ENCODE measurements at places on chromosomes 13 and 19.

- no peak for DNase-seq
These were observed 4.2 kb downstream of the KLK3 start for GRCh38 chr19:50858886-50859285.

- no peak for DNase-seq
These were observed 210.0 kb downstream of the FOXO1 start for GRCh38 chr13:40456397-40456953.

- no peak for DNase-seq
These were observed 42.3 kb downstream of the LYL1 start for GRCh38 chr19:13060233-13060963.

- no peak for DNase-seq
These were observed 42.7 kb downstream of the SERP2 start for GRCh38 chr13:44416301-44416700.

GRCh38 chr13:102012299-102013293 lies 389.3 kb downstream of the FGF14 start:
- no peak for DNase-seq

GRCh38 chr13:30551189-30551588 lies 66.5 kb upstream of the USPL1 start:
- no peak for DNase-seq

- no peak for DNase-seq
These were observed 17.1 kb downstream of the CHERP start for GRCh38 chr19:16524991-16525734.

- DNase-seq, result no peak
These were observed 7.7 kb downstream of the DGKH start for GRCh38 chr13:42056146-42056545.

GRCh38 chr13:73129023-73129422 lies 70.2 kb downstream of the KLF5 start:
- DNase-seq, result no peak

DNA sequence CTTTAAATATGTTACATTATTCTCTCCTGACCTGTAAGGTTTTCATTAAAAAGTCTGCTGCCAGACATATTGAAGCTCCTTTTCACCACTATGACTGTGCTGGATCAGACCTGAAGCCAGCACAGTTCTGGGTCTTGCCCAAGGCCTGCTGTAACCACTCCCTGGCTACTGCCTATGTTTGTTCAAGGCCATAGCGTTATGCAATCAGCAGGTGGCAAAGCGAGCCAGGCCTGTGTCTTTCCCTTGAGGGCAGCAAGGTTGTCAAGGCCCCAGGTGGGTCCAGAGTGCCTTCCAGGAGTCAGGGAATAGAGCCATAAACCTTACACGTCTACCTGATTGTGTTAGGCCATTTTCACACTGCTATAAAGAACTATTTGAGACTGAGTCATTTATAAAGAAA lies 496.8 kb upstream of the PCDH9 start:
- no peak for DNase-seq

DNA sequence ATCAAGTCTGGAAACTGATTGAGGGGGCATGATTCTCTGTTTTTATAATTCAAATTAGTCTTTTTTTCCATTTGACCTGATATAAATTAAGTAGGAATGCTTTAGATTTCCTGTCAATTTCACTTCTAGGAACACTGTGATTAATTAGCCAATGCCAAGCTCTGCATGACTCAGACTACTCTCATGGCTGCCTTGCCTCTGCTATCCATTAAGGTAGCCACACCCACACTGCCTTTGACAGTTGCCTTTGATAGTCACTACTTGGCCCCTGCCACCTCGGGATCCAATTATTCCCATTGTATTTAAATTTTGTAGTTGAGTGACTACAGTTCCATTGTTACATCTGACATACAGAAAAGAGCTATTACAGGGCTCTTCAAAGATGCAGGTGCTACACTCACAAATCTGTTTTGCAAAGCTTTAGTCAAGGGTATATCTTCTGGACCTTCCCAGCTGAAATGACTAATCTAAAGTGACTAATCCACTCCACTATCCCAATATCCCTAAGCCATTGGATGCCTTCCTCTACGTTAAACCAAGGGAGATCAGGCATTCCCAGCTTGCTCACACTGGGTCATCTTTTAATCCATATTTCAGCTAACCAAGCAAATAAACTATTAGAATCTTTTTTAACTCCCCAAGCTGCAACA lies 1193.1 kb upstream of the MIR17HG start:
- DNase-seq, result no peak

GRCh38 chr13:109483284-109483683 lies 303.1 kb downstream of the IRS2 start:
- DNase-seq, result no peak
